Left ventricle myocardium inferior (tissue), 1 donor: ENCODE measurements at places on chromosomes 2 and 18.

- H3K27me3 ChIP-seq: no peaks in the 10 kb centered on the region
- peaks cover 17% of the 10 kb centered on the region for H3K4me1 ChIP-seq
- no peak overlapping the region for H3K4me3 ChIP-seq
- H3K27ac ChIP-seq: peak overlapping the region; percentile 27
- H3K36me3 ChIP-seq: no peaks in the 10 kb centered on the region
- peak; percentile 56 for DNase-seq
Measured at GRCh38 chr2:47237375-47238334, 82.5 kb upstream of the STPG4 start.

DNA sequence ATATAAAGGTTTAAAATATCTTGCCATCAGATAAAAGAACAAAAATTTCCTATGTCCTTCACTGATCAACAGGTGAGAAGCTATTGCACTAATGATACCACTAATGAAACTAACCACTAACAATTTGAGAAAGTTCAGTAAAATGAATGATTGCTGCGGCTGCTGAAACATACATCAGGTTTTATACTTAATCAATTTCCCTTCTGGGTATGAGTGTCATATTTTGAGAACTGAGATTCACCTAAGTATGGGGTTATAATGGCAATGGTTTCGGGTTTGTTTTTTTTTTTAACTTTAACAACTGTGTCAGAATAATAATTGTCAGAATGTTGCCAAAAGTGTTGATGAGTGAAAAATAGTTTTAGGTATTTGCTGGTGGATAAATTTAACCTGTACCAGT is 151.3 kb upstream of the SLC39A10 start:
- no peak overlapping the region for H3K4me3 ChIP-seq
- H3K27ac ChIP-seq: no peak overlapping the region
- no peaks in the 10 kb centered on the region for H3K4me1 ChIP-seq
- H3K27me3 ChIP-seq: no peaks in the 10 kb centered on the region

GRCh38 chr2:189854187-189854586 is 69.9 kb downstream of the PMS1 start:
- no peaks in the 10 kb centered on the region for H3K27me3 ChIP-seq
- DNase-seq: no peak
- H3K36me3 ChIP-seq: peaks cover 13% of the 10 kb centered on the region
- H3K27ac ChIP-seq: no peak overlapping the region

DNA sequence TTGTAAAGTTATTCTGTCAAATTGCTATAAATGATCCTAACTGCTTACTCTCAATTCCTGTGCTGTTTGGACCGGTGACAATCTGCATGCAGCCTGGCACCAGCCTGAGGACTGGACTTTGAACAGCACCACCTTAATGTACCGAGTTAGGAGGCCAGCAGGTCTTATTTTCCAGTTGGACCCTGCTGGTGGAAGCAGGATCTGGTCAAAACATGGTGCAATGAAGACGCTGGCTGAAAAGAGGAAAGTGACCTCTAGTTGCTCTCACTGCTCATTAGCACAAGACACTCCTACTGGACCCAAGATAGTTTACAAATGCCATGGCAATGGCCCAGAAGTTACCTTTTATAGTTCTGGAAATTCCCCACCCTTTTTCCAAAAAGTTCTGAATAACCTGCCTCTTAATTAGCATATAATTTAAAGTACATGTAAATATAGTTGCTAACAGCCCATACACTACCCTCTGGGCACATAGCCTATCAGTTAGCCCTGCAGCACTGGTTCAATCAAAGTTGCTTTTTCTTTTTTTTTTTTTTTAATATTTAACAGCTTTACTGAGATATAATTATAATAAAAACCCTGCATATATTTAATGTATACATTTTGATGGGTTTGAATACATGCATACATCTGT is 35.8 kb downstream of the RBKS start:
- no peaks in the 10 kb centered on the region for H3K27me3 ChIP-seq
- DNase-seq: no peak
- peaks cover 7% of the 10 kb centered on the region for H3K4me1 ChIP-seq
- no peak overlapping the region for H3K27ac ChIP-seq
- no peaks in the 10 kb centered on the region for H3K36me3 ChIP-seq

GRCh38 chr18:23179416-23179815 is 44.1 kb downstream of the CABLES1 start:
- peak overlapping the region; percentile 64 for H3K27ac ChIP-seq
- peaks cover 12% of the 10 kb centered on the region for H3K4me1 ChIP-seq
- no peaks in the 10 kb centered on the region for H3K36me3 ChIP-seq
- DNase-seq: no peak
- peaks cover 26% of the 10 kb centered on the region for H3K27me3 ChIP-seq
- H3K4me3 ChIP-seq: no peak overlapping the region

DNA sequence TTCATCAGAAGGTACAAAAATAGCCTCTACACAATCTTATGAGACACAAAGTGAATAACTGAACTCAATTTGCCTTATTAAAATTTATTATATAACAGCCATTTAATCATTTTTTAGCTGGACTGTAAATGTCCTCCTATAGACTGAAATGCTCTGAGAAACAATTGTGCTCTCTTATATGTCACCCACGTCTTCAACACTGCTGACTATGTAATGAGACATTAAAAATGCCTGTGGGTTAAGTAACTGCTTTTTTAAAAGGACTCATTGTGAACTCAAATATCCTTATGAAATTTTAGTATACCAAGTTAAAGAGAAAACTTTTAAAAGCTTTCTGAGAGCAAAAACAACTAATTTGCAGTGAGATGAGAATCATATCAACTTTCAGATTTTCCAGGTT is 10.4 kb upstream of the GALNT1 start:
- H3K27ac ChIP-seq: no peak overlapping the region
- H3K4me3 ChIP-seq: no peak overlapping the region
- no peaks in the 10 kb centered on the region for H3K36me3 ChIP-seq
- H3K4me1 ChIP-seq: peaks cover 9% of the 10 kb centered on the region
- no peaks in the 10 kb centered on the region for H3K27me3 ChIP-seq
- no peak for DNase-seq

DNA sequence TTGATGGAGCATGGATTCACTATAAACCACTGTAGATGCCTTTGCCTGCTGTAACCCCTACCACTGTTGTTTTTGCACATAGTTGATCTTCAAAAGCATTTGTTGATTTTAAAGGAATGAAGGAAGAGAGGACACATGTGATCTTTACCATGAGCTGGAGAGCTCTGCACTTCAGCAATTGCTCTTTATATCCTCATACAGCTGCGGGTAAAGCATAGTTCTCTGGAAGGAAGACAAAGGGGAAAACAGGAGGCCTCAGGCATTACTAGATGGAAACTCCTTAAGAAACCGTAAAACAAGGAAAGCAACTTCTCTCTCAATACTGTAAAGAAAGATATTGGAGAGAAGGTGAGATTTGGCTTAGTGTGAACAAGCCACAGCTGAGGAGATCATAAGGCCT is 60.6 kb downstream of the SCG2 start:
- no peaks in the 10 kb centered on the region for H3K27me3 ChIP-seq
- no peak overlapping the region for H3K27ac ChIP-seq
